Pancreas (tissue), 10 donors: ENCODE measurements at places on chromosomes 13 and 19. TPM values are rescaled to one million over a fixed set of nuclear protein-coding genes. Genes with fewer than 3 reads are reported as not detected.

DNA sequence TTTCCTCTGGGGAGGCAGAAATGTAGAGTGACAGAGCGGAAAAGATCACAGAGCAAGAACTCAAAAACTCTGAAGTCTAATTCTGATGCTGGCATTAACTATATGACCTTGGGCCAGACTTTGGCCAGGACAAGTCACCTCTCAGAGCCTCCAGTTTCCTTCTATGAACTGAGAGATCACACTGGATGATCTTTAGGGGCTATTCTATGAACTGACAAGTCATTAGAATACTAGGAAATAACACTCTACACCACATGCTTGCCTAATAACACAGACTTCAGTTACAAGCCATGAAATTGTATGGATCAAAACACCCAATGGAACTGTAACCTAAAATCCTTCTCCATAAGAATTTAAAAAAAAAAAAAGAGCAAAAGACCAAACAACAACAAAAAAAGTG lies 16.9 kb downstream of the SLC25A30 start:
- peaks cover 8% of the 10 kb centered on the region for H3K36me3 ChIP-seq
- no peak for DNase-seq
- H3K27ac ChIP-seq: no peak overlapping the region
- no peak overlapping the region for H3K4me3 ChIP-seq
- H3K4me1 ChIP-seq: no peaks in the 10 kb centered on the region

Gene PABPC3
- total RNA-seq: 0.19 TPM

Gene CILP2
- total RNA-seq: 1.4 TPM

Gene IL12RB1
- 0.78 TPM for total RNA-seq

Gene MIA
- not detected for total RNA-seq

Gene EBI3
- not detected for total RNA-seq

DNA sequence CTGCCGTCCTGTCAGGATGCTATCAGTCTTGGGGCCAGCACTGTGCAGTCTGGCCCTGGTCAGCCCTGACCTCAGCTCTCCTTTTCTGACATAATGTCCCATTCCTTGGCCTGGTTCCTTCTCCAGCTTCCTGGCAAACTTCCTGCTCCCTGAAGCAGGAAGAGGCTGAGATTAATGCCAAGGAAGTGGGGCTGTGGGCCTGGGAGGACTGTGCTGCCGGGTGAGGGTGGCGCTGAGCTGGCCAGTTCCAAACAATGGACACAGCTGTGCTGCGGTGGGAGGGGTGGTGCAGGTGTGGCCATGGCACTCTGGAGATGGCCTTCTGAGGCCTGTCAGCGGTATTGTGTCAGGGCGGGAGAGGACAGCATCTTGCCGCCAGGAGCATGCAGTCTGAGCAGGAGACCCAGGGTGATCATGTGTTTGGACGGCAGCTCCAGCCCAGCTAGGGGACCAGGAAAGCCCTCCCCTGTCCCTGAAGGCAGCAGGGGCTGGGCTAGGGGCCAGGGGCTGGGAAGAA lies 30.9 kb downstream of the TUBA3C start:
- no peak overlapping the region for H3K27ac ChIP-seq
- H3K27me3 ChIP-seq: no peaks in the 10 kb centered on the region
- H3K4me1 ChIP-seq: no peaks in the 10 kb centered on the region
- no peaks in the 10 kb centered on the region for H3K36me3 ChIP-seq
- no peak overlapping the region for H3K4me3 ChIP-seq
- DNase-seq: no peak

- H3K4me1 ChIP-seq: no peaks in the 10 kb centered on the region
- H3K36me3 ChIP-seq: no peaks in the 10 kb centered on the region
- H3K27me3 ChIP-seq: peaks cover 4% of the 10 kb centered on the region
- H3K4me3 ChIP-seq: no peak overlapping the region
Observed at GRCh38 chr13:91212231-91212630, 135.3 kb upstream of the MIR17HG start.

DNA sequence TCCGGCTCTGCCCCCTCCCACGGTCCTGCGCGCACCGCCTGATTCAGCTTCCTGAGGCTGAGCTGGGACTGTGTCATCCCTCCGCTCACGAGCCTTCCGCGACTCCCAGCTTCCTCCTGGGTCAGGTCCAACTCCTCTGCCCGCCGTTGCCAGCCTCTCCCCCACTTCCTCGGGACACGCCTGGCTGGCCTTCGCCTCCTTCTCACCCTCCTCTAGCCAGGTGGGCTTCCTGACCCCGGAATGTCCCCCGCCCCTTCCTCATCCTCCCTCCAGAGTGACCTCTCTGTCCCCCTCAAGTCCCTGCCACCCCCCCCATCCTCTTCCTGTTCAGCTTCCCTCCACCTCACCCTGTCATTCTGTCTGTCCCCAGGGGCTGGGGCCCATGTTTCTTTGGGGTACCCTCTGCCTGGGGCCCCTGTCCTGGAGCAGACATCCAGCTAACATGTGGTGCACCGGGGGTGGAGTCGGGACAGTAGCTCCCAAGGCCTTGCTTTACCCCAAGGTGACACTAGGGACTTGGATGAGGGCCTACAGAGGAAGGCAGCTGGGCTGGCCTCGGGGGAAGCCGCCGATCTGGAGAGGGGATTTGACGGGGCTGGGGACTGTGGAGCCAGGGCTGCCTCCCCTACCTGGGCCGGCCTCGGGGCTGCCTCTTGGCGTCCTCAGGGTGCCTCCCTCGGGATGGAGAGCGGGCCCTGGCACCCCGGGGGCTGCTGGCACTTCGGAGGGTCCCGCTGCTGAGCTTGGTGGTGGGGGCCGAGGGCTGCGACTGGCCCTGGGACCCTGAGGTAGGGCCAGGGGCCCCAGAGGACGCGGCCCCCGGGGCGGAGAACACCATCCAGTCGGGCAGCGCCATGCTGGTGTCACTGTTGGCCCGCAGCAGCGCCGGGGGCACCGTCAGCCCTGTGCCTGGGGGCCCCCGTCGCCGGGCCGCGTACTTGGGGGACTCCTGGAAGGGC lies 16.5 kb downstream of the SHANK1 start:
- no peak for DNase-seq
- H3K36me3 ChIP-seq: no peaks in the 10 kb centered on the region
- no peaks in the 10 kb centered on the region for H3K4me1 ChIP-seq
- no peaks in the 10 kb centered on the region for H3K27me3 ChIP-seq
- no peak overlapping the region for H3K27ac ChIP-seq

Gene CGB7
- not detected for total RNA-seq

DNA sequence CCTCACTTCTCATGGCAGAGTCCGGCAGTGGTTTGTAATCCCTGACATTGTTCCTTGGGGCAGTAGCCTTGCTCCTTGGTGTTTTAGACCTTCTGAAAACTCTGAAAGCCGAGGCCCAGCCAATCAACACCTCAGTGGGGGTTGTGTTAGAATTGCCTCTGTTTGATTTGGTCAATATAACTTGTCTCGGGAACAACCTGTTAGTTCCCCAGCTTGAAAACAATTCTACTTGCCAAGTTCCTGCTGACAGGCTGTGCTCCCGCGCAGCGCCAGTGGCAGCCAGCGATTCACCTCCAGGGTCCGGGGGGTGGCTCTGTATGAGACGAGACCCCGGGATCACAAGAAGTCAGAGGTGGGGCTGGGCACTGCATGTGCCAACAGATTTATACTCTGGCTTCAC lies 81.4 kb upstream of the MEDAG start:
- H3K4me1 ChIP-seq: no peaks in the 10 kb centered on the region
- H3K27me3 ChIP-seq: no peaks in the 10 kb centered on the region
- peak overlapping the region; percentile 51 for H3K27ac ChIP-seq
- H3K4me3 ChIP-seq: no peak overlapping the region
- no peaks in the 10 kb centered on the region for H3K36me3 ChIP-seq
- DNase-seq: no peak

Gene CLIP3
- 5.0 TPM for total RNA-seq

Gene GAMT
- total RNA-seq: 116 TPM

GRCh38 chr19:23799321-23799720 lies 40.6 kb upstream of the ZNF681 start:
- DNase-seq: no peak
- H3K4me3 ChIP-seq: no peak overlapping the region
- H3K4me1 ChIP-seq: no peaks in the 10 kb centered on the region
- no peaks in the 10 kb centered on the region for H3K27me3 ChIP-seq
- no peaks in the 10 kb centered on the region for H3K36me3 ChIP-seq

DNA sequence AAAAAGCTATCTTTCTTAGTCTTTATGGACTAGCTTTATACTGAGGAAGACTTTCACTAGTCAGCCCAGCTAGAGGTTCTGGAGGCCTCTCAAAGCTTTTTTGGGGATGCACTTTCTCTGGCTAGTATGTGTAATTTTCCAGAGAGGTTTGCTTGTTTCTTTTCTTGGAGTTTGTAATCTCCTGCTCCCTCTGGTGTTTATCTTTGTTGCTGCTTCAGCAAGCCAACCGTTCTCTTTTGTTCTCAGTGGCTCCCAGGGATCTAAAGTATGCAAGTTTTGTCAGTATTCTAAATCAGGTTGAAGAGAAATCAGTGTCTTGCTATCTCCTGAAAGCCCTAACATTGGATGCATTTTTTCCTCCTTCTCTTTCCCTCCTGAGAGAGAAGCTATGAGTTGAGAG lies 121.1 kb upstream of the MYO16 start:
- no peak for DNase-seq
- no peak overlapping the region for H3K27ac ChIP-seq
- H3K4me3 ChIP-seq: no peak overlapping the region
- H3K27me3 ChIP-seq: no peaks in the 10 kb centered on the region
